ENCODE measurements at places on chromosomes 5 and 9. TPM values are rescaled to one million over a fixed set of nuclear protein-coding genes. Genes with fewer than 3 reads are reported as not detected.

DMRT3 gene
- total RNA-seq = not detected

DNA sequence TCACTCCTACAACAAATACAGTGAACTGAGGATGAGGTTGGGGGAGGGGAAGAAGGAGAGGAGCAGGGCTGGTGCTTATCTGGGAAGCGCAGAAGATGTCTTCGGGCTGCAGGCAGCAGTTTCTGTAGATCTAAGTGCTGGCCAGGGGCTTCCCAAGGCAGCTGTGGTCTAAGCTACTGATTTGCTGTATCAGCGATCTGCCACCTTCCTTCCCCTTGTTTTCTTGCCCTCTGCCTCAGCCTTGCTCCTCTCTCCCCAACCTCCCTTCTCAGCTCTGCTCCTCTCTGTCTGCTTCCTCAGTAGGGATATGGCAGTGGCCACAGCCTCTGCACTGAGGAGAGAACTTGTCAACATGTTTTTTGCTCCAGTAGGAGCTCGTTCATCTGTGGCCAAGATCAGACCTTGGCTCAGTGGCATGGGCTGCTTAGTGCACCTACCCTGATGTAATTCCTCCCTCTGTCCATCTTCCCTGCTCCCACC lies 42.8 kb upstream of the IL6ST start:
- peak; percentile 54 for DNase-seq

DNA sequence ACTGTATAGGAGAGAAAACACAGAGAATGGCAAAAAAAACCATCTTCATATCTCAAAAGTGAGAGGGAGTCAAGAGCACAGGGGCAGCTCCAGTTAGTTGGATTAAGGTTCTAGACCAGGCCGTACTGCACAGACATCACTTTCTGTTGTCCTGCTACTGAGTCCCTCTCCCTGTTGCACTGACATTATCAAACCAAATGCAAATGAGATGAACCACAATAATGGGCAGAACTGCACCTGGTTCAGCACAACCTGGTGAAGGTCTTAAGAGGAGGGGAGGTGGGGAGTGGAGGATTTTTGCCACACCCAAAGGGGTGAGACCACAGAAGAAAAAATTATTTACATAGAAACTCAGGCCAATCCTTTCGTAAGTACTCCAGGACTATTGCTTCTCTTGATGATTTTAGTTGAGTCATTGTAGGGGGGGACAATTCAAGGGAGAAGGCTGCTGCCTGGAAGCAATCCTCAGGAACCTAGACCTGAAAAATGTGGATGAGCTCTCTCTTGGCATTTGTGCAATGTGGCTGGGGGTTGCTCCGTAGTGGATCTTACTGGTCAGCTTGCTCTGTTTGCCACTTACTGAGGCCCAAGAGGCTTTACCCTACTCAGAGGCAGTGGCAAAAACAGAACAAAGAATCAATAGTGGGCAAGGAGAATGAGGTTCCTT lies 94.5 kb upstream of the PPP1R2B start:
- DNase-seq = no peak

GRCh38 chr5:136030956-136031611 lies 2.3 kb downstream of the TGFBI start:
- DNase-seq = no peak

DNA sequence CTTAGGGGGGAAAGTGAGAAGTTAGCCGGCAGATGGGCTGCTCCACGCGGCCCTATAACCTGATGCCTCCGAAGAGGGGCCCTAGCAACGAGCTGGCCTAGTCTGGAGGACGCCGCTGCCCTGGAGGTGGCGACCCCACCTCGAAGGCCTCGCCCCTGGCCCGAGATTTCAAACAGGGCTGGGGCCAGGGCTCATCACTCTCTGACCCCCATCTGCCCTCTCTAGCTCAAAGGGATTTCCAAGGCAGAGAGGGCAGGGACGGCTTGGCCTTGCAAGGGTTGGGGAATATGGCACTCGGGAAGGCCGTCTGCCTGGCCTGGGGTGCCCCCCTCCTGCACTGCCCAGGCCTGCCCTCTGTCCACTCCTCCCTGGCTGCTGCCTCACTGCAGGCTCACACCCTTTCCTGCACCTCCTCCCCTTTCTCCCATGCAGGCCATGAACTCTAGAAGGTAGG lies 25.5 kb upstream of the TIFAB start:
- DNase-seq = no peak

- peak; percentile 49 for DNase-seq
These were observed 461.3 kb upstream of the CLINT1 start for GRCh38 chr5:158320178-158320674.

- no peak for DNase-seq
These were observed 8.5 kb downstream of the GRHPR start for GRCh38 chr9:37430841-37431597.

DNA sequence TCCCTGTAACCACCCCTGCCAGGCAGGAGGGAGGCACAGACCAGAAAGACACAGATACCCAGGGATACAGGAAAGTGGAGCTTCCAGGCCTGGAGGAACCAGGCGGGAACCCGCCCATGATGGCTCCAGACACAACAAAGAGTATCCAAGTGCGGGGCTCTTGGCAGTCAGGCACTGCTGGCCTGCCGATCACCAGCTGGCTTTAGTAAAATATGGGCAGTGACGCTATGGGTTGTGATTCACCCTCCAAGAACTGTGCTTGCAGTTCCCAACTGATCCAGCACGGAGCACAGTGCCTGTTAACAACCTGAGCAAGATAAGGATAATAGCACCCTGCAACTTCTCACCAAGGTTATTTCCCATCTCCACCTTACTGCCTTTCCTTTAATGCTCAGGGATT lies 463.3 kb downstream of the IRX1 start:
- no peak for DNase-seq

- peak; percentile 39 for DNase-seq
These were observed 10.4 kb upstream of the TRIM14 start for GRCh38 chr9:98129451-98129881.

MYOZ3 gene
- not detected for total RNA-seq

ARHGEF39 gene
- total RNA-seq = 2.5 TPM

GRCh38 chr9:5614192-5614591 lies 14.7 kb upstream of the RIC1 start:
- no peak for DNase-seq

DNA sequence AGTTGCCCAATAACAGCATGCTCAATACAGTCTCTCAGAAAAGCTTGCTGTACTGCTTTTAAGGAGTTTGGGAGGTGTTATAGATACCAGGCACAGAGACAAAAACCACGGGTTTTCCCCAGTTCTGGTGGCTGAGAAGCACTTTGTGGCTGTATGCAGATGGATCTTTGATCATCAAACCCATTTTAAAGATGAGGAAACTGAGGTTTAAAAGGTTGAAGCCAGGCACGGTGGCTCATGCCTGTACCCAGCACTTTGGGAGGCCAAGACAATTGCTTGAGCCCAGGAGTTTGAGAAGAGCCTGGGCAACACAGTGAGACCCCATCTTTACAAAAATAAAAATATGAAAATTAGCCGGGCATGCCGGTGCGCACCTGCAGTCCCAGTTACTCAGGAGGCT lies 46.3 kb upstream of the PLPP6 start:
- no peak for DNase-seq

DNA sequence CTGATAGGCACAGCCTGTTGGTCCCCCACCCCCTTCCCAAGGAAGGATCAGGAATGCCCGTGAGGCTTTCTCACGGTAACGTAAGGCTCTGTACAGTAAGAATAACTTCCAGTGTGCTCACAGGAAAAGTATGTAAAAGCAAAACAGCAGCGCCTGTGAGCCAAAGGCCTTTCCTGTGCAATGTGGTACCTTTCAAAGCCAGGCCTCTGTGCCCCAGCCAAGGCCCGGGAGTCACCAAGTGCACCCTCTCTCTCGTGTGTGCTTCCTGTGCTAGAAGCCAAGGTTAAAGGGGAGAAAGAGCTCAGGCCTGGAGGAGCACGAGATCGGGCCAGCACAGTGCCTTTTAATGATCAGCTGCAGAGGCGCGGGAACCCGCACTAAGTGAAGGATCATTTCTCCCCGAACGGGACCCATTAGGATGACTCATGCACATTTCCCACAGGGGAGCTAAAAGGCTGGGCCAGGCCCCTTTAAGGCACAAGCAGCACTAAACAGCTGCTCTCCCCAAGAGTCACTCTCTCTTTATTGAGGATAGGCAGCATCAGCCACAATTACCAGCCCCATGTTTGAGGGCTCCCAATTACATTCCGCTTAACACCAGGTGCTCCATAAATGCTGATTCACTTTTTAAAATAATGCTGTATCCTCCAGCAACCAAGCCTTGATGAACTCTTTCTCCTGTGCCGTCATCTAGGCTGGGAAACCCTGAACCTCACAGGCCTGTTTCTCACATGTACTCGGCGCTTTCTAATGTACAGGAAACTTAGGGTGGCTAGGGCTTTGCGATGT lies 42.8 kb downstream of the SHB start:
- peak; percentile 82 for DNase-seq

DNA sequence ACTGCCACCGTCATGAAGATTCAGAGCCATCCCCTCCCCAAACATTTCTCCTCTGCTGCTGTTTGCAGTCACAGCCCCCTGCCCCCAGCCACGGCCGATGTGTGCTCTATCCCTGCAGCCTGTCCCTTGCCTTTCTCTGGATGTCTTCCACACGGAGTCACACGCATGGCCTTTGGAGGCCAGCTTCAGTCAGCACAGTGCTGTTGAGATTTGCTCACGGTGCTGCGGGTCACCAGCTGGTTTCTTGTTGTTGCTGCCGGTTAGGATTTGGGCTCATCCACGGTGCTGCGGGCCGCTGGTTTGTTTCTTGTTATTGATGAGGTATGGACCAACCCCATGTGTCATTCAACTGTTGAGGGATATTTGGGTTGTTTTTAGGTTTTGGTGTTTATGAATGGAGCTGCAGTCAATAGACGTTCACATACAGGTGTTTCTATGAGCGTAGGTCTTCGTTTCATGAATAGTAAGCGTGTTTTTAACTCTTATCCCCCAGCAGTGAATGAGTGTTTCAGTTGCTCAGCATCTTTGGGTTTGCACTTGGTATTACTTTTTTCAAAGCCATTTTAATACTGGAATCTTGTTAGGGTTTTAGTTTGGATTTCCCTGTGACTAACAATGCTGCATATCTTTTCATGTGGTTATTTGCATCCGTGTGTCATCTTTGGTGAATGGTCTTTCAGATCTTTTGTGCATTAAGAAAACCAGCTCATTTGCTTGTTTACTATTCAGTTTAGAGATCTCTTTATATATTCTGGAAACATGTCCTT lies 57.6 kb downstream of the AHRR start:
- no peak for DNase-seq

GRCh38 chr5:137566780-137567179 lies 67.7 kb upstream of the SPOCK1 start:
- DNase-seq = no peak

- no peak for DNase-seq
These were observed 337.8 kb downstream of the PTPRD start for GRCh38 chr9:10274988-10275387.

BTNL3 gene
- total RNA-seq = not detected

GRCh38 chr9:36382484-36382883 lies 17.6 kb downstream of the RNF38 start:
- no peak for DNase-seq

- no peak for DNase-seq
These were observed 3.6 kb downstream of the WNK2 start for GRCh38 chr9:93187574-93187973.

DNA sequence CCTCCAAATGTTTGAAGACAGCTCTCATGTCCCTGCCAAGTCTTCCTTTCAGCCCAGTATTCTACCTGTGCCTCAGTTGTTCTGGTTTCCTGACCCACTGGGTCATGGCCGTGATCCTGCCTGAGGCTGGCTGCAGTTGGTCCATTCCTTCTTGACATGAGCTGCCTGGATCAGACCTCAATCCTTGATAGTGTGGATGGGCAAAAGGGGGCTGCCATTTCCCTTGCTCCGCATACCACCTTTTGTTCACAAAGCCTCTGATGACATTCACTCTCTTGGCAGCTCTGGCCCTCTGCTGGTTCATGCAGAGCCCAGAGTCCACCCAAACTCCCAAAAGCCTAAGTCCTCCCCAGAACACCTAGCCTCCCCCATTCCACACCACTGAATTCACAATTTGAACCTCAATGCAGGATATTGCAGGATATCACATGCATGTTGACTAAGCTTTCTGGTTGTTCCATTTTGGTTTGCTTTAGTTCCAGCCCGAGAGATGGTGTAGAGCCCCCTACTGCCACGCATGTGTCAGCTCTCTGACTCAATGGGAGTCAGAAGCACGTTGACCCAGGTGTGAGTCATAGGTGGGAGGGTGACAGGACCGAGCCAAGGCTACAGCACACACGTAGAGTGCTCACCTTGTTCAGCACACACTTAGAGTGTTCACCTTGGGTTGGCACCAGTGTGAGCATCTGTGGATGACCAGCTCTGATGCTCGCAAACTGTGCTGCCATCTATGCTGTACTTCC lies 137.2 kb downstream of the MTX3 start:
- DNase-seq = no peak

LMBRD2 gene
- 7.1 TPM for total RNA-seq

- DNase-seq = no peak
These were observed 6.5 kb upstream of the GLE1 start for GRCh38 chr9:128497824-128498610.

GRCh38 chr9:86315078-86315477 lies 32.7 kb upstream of the ISCA1 start:
- no peak for DNase-seq

DNA sequence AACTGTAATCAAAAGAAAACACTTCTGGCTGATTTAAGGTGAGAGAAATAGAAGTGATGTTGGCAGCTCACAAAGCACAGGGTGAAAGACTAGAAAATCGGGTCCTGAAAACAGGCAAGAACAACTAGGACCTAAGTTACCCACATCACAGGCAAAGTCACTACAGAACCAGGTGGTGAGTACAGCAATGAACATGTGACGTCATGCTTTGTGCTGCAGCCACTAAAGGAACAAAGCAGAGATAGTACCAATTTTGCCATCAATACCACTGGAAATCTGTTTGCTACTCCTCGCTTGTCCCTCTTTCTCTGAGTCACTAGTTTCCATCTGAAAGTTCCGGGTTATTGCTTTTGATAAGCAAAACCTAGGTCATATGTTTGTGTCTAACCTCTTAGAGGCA lies 326.7 kb downstream of the GABRB2 start:
- DNase-seq = no peak

DNA sequence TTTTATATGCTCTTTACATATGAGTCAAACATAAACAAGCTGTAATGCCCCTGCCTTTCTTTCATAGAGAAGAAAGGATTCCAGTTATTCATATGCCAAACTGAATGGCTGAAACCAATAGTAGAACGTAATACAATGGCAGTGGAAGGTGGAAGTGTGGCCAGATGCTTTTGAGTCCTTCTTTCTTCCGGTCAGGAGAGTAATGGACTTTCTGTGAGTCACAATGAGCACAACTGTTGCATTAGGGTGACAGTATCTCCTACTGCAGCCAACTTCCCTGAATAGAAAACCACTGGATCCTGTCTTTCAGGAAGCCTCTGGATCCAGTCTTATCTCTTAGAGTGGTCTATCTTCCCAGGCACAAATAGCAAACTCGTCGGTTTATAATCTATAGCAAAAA lies 855.2 kb downstream of the MAT2B start:
- no peak for DNase-seq

TAF11L5 gene
- not detected for total RNA-seq

All from stomach (tissue), 19 donors.